ENCODE measurements at places on chromosomes 2 and 18. TPM values are rescaled to one million over a fixed set of nuclear protein-coding genes. Genes with fewer than 3 reads are reported as not detected.
A peak's percentile ranks its signal among the peaks of the same experiment; 100 is the strongest.

Gene ASTL
- total RNA-seq: not detected

Gene TEKT4
- 0.27 TPM for total RNA-seq

Gene DUSP2
- total RNA-seq: 2.4 TPM

Gene INSIG2
- 17.4 TPM for total RNA-seq

Gene GDF7
- total RNA-seq: 0.42 TPM

Gene HOXD1
- total RNA-seq: 0.40 TPM

DNA sequence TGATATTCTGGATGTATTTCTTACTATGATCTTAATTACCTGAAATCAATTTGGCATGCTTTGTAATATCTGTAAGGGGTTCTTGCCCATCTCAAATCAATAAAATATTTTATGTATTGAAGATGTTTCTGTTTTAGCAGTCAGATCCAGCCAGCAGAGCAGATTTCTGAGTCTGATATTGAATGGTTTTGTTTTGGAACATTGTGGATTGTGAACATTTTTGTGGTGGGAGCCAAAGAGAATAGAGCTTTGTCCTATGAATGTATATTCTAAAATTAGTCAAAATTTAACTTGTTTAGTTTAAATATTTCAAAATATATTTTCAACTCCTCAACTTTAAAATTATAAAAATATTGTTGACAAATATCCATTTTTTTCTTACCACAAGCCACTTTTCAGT is 197.0 kb downstream of the UBE2E3 start:
- H3K27me3 ChIP-seq: no peaks in the 10 kb centered on the region
- DNase-seq: no peak
- H3K36me3 ChIP-seq: no peaks in the 10 kb centered on the region
- H3K4me1 ChIP-seq: no peaks in the 10 kb centered on the region
- no peak overlapping the region for H3K27ac ChIP-seq

DNA sequence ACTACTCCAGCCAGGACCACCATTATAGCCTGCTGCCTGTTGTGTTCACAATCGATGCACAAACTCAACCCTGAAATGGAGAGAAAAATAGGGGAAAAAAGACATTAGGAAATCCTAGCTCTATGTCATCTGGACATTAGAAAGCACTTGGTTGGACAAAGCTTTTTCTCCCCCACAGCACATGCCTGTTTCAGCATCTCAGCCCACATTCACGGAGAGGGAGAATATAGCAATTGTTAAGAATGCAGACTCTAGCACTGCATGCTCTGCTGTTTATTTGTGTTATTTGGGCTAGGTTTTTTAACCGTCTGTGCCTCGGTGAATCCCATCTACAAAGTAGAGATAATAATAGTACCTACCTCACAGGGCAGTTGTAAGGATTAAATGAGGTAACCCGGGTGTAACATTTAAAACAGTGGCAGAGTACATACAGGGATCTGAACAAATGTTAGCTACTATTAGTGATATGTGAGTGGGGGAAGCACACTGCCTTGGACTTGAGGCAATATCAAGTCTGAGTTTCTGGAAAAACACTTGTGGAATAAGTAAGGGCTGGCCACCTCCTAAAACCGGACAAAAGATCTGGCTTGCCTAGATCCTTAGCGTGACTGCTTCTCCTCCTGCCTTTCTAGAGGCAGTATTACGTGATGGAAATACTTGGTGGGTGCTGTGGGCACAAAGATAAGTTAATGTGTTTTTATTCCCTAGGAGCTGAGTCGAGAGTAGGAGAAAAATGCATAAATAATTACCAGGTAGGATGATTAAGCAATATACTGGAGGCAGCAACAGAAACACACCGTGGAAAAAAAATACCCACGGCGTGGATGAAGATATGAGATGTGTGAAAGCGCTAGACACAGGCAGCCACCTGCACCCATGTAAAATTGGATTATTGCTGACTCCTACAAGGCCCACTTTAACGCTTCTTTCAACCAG is 1.0 kb upstream of the PPP1CB start:
- DNase-seq: peak; percentile 42
- peaks cover 29% of the 10 kb centered on the region for H3K4me1 ChIP-seq
- H3K27me3 ChIP-seq: no peaks in the 10 kb centered on the region
- no peaks in the 10 kb centered on the region for H3K36me3 ChIP-seq

GRCh38 chr2:220282236-220282635 is 654.8 kb downstream of the SLC4A3 start:
- H3K4me1 ChIP-seq: no peaks in the 10 kb centered on the region
- H3K36me3 ChIP-seq: no peaks in the 10 kb centered on the region
- DNase-seq: no peak
- no peak overlapping the region for H3K27ac ChIP-seq

GRCh38 chr18:29862824-29863223 is 1179.7 kb downstream of the DSC3 start:
- no peak for DNase-seq
- no peak overlapping the region for H3K4me3 ChIP-seq
- H3K4me1 ChIP-seq: no peaks in the 10 kb centered on the region
- H3K27ac ChIP-seq: no peak overlapping the region
- no peaks in the 10 kb centered on the region for H3K36me3 ChIP-seq

- no peaks in the 10 kb centered on the region for H3K4me1 ChIP-seq
- no peak for DNase-seq
- H3K4me3 ChIP-seq: no peak overlapping the region
- H3K27me3 ChIP-seq: no peaks in the 10 kb centered on the region
- H3K27ac ChIP-seq: no peak overlapping the region
Observed at GRCh38 chr18:7317804-7318231, 86.9 kb downstream of the LRRC30 start.

DNA sequence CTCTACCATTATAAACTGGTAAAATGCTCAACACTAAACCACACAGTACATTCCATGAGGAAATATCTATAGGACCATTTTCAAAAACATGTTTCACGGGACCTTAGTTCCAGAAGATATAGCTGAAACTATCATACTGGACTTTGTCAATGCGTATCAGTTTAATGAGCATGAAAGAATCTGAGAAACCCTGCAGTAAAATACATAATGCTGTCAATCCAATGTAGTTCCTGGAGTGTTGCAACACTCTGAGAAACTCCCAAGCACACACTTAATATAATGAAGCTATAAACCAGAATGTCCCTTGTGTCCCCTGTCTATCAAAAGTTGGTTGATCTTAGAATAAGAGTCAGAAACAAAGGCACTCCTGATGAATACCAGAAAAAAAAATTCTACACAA is 16.2 kb downstream of the IWS1 start:
- peaks cover 32% of the 10 kb centered on the region for H3K4me1 ChIP-seq
- H3K36me3 ChIP-seq: peaks cover 4% of the 10 kb centered on the region
- H3K4me3 ChIP-seq: no peak overlapping the region
- H3K27ac ChIP-seq: no peak overlapping the region
- no peaks in the 10 kb centered on the region for H3K27me3 ChIP-seq
- DNase-seq: no peak

GRCh38 chr2:24559473-24560113 is 68.5 kb downstream of the NCOA1 start:
- no peak overlapping the region for H3K4me3 ChIP-seq
- no peak for DNase-seq
- no peaks in the 10 kb centered on the region for H3K36me3 ChIP-seq
- H3K27me3 ChIP-seq: no peaks in the 10 kb centered on the region
- no peak overlapping the region for H3K27ac ChIP-seq

GRCh38 chr18:68215931-68216330 is 499.0 kb downstream of the TMX3 start:
- no peak overlapping the region for H3K27ac ChIP-seq
- H3K36me3 ChIP-seq: no peaks in the 10 kb centered on the region
- no peak for DNase-seq
- no peak overlapping the region for H3K4me3 ChIP-seq

- no peaks in the 10 kb centered on the region for H3K4me1 ChIP-seq
- H3K4me3 ChIP-seq: no peak overlapping the region
- DNase-seq: no peak
- no peak overlapping the region for H3K27ac ChIP-seq
Observed at GRCh38 chr2:64342195-64343099, 111.5 kb upstream of the LGALSL start.

DNA sequence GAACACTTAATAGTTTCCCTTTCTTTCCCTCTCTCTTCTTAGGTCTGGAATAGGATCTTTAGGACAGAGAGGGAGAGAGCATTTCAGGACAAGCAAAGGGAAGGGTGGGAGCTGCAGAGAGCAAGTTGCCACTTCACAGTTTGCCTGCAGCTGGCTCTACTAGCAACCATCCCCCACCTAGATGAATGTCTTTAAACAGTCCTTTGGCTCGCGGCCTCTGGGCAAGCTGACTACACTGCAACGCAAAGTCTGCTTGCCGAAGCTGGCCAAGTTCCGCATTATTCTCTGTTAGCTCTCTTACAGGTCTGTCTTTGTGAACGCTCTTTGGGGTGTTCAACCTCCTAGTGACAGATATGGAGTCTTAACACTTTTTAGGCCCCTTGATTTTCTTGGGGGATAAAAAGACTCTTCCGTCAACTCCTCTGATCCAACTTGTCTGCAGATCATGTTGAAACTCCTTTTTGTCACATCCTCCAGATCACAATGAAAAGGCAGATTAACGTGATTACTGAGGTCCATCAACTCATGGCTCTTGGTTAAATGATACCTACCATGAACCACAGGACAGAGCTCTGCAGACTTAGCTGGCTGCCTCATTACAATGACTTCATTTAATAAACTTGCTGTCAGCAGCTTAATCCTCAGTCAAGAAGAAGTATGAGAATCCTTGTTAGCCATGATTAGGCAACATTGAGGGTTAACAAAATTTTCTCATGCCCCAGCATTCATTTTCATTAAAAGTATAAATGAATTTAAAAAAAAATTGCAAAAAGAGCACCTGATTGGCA is 74.6 kb downstream of the SLC4A3 start:
- H3K36me3 ChIP-seq: no peaks in the 10 kb centered on the region
- no peak for DNase-seq
- H3K4me3 ChIP-seq: no peak overlapping the region
- no peaks in the 10 kb centered on the region for H3K4me1 ChIP-seq

DNA sequence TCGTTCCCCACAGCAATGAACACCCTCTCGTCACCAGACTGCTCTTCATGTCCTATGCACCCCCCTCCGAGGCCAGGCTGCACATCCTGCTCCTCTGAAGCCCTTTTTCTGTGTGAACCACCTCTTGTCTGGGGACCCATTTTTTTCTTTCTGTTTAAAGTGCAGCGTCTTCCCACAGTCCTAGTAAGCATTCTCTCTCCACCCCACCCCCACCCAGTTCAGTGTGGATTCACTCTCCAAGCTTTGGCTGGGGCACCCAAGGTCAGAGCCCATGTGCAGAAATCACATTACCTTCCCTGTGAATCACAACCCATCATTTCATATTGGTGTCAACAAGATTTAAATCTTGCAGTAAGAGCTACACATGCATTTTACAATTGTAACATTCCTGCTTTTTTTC is 26.4 kb upstream of the PKDCC start:
- no peaks in the 10 kb centered on the region for H3K4me1 ChIP-seq
- H3K36me3 ChIP-seq: no peaks in the 10 kb centered on the region
- H3K27me3 ChIP-seq: no peaks in the 10 kb centered on the region
- no peak for DNase-seq

DNA sequence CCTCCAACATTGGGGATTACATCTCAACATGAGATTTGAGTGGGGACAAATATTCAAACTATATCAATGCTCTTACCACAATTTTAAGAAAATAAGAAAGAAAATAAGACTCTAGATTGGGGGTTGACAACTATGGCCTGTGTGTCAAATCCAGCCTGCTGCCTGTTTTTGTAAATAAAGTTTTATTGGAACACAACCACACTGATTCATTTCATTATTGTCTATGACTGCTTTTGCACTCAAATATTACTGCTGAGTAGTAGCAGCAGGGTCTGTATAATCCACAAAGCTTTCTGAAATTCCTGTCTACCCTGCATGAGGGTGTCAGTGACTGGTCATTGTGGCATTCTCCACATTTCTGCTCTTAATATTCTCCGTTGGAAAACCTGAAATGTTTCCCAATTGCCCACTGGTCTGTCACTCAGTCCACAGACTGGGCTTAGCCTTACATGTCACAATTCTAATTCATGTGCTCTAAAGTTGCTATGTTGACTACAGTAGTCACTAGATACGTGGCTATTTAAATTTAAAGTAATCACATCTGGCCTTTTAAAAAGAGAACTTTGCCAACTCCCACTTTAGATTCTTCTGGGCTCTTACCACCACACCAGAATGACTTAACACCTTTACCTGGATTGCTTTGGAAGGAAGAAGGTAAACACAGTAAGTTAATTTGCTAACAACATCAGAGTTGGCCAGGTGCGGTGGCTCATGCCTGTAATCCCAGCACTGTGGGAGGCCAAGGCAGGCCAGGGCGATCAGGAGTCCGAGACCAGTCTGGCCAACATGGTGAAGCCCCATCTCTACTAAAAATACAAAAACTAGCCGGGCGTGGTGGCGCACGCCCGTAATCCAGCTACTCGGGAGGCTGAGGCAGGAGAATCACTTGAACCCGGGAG is 86.9 kb downstream of the CLHC1 start:
- H3K36me3 ChIP-seq: no peaks in the 10 kb centered on the region
- no peak overlapping the region for H3K27ac ChIP-seq
- H3K4me3 ChIP-seq: no peak overlapping the region
- no peak for DNase-seq

- H3K4me3 ChIP-seq: no peak overlapping the region
- peaks cover 28% of the 10 kb centered on the region for H3K4me1 ChIP-seq
- no peak for DNase-seq
- H3K27me3 ChIP-seq: no peaks in the 10 kb centered on the region
Observed at GRCh38 chr18:6368017-6368416, 46.7 kb downstream of the L3MBTL4 start.

- DNase-seq: no peak
- no peaks in the 10 kb centered on the region for H3K4me1 ChIP-seq
- H3K4me3 ChIP-seq: no peak overlapping the region
- no peaks in the 10 kb centered on the region for H3K36me3 ChIP-seq
- no peak overlapping the region for H3K27ac ChIP-seq
- no peaks in the 10 kb centered on the region for H3K27me3 ChIP-seq
Observed at GRCh38 chr2:67309281-67309680, 87.9 kb upstream of the ETAA1 start.

Data from thyroid gland (tissue), 4 donors.